ENCODE measurements at places on chromosomes 7 and 10.

DNA sequence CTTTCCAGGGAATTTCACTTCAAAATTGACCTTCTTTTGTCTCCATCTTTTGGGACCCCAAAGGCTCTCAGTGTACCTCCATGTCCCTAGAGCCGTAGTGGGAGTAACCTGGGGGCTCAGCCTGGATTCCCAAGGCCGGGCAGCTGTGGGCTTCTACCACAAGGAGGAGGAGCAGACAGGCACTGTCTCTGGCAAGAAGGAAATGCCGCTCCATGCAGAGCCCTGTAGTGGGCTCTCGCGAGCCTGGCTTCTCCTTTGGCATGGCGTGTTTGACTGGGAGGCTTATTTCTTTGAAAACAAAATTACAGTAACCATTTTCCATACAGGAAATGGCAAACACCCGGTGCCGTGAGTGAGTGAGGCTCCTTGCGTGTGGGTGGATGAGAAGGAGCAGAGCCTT lies 76.8 kb upstream of the FAM180A start:
- no peak for DNase-seq

DNA sequence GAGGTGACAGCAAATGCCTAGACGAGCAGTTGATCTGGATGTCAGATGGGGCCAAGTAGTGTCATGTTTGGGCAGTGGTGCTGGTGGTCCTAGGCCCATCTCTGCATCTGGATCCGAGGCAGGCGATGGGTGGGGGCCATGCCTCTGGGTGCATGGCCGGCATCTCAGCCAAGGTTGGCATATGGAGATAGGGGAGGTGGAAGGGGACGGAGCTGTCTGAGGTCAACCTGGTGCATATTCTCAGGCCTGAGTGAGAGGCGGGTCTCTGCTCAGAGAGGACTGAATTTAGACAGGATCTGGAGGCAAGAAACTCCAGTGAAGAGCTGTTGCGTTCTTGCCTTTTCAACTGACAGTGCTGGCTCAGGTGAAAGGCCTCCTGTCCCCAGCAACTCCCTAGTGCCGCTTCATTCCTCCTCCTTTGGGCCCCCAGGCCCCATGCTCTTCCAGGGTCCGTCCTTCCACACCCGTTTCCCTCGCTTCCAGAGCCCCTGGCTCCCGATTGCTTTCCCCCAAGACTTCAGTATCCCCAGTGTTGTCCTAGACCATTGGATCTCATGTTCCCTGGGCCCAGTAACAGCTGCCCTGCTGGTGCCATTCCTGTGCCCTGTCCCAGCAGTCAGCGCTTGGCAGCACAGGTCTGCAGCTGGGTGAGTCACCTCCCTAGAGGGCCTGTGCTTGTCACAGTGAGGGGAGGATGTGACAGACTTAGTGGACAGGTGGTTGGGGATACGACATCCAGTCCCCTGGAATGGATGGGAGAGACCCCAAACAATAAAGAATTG lies 32.6 kb downstream of the GBX1 start:
- DNase-seq = no peak

DNA sequence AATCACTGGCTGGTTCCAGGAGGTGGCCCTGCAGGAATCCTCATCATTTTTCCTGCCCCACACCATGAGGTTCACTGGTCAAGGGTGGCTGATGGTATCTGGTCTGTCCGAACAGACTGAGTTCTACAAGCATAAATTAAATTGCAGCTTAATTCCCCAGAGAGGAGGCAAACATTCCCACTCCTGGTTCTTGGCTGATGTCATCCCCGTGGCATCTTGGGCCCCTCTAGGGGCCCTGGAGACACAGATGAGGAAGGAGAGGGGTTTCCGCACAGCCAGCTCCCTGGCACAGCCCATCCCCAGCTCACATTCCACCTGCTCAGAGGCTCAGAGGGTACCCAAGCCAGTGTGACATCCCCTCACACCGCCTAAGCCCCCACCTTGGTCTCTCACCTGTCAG lies 5.3 kb upstream of the KLRG2 start:
- DNase-seq = peak; percentile 18

- no peak for DNase-seq
Measured at GRCh38 chr7:69269806-69270205, 328.5 kb upstream of the AUTS2 start.

DNA sequence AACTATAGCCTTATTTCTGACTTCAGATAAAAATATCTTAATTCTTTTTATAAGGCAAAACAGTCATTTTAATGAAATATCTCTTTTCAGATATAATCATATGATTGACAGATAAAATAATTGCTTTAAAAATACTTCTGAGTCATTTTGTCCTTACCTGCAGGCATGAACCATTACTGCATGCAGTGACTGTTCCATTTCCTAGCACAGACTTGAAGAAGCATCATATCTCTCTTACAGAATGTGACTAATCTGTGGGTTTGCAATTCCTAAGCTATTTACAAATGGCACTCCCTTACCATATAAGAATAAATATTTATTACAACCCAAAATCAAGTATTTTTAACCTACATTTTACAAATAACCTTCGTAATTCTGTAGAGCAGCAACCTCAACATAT lies 120.7 kb downstream of the SRPK2 start:
- no peak for DNase-seq

DNA sequence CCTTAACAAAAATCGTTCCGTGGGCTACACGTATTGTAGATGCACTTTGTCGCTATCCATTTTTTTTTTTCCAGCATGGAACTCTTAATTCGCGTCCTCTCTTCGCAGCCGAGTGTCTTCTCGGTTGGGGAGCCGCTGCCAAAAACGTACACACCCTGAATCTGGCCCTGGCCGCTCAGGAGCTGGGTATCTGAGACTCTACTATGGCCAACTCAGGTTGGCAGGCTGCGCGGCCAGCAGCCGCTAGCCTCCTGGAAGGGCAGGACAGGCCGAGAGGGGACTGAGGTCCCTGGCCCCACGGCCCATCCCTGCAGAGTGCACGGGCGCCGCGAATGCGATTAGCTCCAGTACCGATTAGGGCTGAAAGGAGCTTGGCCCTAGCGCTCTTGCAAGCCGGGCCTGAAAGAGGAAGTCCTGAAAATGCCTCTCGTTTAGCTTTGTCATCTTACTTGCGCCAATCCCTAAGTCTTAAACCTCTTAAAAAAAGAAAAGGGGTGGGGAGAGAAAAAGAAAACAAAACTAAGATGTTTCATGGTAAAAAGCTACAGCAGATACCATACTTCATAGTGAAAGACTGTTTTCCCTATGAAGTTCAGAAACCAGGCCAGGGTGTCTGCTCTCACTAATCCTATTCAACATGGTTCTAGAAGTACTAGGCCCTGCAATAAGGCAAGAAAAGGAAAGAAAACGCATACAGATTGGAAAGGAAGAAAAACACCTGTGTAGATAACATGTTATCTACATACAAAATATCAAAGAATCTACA lies 113.2 kb upstream of the RHEB start:
- DNase-seq = no peak

- DNase-seq = no peak
Measured at GRCh38 chr10:118963341-118963740, 66.2 kb upstream of the NANOS1 start.

DNA sequence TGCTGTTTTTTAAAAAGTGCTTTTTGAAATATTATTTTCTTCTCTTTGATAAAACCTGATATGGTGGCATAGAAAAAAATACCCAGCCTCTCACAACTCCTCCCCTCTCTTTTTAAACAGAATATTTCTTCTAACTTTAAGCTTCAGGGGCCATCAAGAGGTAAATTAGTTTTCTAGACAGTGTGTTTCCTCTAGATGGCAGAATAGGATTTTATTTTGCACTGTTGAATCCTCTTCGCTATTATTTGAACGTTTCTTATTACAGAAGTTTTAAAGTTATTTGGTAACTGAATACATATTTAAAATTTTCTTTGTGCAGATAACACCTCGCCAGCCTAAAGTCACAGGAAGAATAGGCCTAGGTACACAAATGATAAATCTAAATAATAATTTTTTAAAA lies 30.3 kb downstream of the ARL5B start:
- DNase-seq = no peak

DNA sequence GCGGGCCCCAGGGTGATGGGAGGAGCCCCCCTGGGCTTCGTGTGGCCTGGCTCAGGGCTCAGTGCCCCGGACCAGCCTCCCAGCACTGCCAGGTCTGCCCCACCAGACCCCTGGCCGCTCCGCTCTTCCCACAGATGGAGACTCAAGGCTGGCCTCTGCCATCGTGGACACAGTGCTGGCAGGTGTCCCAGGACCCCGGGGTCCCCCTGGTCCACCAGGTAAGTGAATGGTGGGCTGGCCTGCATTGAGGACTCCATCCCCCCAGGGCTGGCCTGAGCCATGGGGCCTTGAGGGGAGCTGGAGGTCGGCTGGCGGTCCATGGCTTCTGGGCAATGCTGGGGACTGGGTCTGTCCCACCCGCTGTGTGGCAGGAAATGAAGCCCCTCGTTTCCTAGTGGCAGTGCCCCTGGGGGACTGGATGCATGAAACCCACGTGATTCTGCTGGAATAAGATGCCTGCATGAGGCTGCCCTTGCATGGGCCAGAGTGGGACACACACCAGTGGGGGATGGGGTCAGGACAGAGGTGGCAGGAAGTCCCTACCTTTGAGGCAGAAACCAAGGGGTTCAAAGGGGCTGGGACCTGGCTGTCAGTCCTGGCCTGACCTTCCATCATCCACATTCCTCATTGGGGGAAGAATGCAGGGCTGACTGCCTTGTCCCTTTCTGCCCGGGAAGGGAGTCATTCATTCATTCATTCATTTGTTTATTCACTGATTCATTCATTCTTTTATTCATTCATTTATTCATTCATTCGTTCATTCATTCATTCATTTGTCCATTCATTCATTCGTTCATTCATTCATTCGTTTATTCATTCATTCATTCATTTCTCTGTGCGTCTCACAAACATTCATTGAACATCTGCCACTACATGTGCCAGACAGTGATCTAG lies 81.8 kb downstream of the MYL10 start:
- DNase-seq = no peak

DNA sequence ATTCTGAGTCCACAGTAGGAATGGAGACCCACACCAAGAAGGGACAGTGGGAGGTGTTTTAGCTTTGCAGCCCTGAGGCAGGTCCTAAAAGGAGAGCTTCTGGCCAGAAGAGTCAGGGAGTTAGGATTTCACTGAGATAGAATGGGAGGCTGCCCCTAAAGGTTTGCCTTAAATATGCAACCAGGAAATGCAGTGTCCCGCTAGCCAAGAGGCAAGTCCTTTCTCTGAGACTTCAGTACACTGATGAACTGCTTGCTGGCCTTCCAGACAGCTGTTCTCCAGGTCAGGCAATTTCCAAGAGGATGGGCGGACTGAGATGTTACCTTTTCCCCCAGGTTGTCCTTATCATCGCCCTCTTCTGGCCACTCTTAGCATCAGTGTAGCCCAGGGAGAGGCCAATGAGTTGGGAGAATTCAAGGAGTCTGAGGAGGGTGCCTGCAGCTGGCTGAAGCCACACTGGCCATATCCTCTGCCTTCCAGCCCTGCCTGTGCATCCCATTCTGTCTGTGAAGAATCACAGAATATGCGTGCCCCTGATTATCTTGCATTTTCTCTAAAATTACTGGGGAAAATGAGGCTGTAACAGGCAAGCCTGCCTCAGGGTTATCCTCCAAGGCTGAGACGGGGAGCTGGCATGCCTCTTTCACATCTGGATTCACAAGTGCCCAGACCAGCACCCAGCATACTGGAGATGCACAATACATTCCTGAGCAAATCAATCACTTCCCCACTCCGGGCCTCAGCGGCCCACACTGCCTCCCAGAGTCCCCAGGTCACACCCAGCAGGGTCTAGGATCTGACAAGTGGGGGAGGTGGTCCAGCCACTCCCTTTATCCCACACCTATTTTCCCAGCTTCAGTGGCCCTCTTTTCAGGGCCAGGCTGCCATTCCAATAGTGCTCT lies 2.4 kb downstream of the TLL2 start:
- no peak for DNase-seq

Measured in left renal pelvis (tissue), 4 donors.